Left cardiac atrium (tissue), 4 donors: ENCODE measurements at places on chromosomes 5 and 9.
A peak's percentile ranks its signal among the peaks of the same experiment; 100 is the strongest.

- DNase-seq: peak; percentile 27
These were observed at the start of gene CDKN2A for GRCh38 chr9:21993893-21994555. TSS of gene CDKN2A (minus strand) at chr9:21994392.

GRCh38 chr5:119071561-119071995 lies 691 bp downstream of the DMXL1 start:
- no peak for DNase-seq

DNA sequence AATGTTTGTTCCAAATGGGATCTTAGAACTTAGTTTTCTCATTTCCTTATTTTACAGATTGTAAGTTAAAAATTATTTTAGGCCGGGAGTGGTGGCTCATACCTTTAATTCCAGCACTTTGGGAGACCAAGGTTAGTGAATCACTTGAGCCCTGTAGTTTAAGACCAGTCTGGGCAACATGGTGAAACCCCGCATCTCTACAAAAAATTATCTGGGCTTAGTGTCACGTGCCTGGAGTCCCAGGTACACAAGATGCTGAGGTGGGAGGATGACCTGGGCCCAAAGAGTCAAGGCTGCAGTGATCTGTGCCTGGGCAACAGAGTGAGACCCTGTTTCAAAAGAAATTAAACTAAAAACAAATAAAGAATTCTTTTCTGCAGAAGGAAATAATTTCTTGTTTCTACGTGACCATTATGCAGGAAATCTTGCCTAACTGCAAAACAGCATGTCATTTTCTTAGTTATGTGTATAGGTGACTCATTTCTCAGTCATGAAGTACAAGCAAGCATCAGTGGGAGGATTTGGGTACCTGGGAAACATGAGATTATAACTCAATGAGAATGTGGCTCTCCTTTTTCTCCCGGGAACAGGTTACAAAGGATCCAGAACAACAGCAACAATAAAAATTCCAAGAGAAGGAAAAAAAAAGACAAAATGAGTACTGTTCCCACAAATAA lies 375.1 kb upstream of the ST8SIA4 start:
- no peak for DNase-seq

- no peak for DNase-seq
These were observed 201.2 kb downstream of the GAPVD1 start for GRCh38 chr9:125462861-125463291.

- no peak for DNase-seq
These were observed 29.6 kb upstream of the OTULINL start for GRCh38 chr5:14552017-14552416.

GRCh38 chr5:142929587-142929986 lies 159.4 kb downstream of the ARHGAP26 start:
- peak; percentile 32 for DNase-seq

DNA sequence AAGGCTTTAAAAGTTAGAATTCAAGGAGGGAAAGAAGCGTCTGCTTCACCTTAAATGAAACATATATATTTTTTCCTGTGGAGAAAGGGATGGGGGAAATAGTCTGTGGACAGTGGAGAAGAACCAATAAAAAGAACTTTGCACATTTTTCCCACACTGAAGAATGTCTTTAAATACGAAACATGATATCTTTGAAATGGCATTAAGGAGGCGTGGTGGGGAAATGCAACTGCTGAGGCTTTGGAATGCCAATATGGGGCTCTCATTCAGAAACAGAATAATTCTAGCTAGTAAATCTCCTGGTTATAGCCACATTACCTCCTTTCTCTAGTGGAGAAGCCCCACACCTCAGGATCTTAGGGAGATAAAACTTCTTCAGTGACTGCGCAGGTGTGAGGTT lies 46.8 kb downstream of the TNC start:
- no peak for DNase-seq

DNA sequence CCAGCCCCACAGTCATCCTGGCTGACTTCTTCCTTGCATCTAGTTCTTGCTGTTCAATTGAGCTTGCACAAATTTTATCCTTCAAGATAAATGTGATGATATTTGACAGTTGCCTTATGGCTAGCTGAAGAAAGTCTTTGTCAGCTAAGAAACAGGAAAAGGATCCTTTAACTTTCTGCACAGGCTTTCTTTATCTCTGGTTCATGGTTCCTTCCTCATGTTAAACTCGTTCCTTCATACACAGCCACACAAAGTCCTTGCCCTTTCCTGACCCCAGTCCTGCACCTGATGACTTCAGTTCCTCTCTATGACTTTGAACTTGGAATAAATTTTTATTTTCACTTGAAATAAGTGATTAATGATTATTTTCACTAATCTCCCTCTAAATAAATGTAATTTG lies 132.5 kb upstream of the PRSS3 start:
- no peak for DNase-seq

DNA sequence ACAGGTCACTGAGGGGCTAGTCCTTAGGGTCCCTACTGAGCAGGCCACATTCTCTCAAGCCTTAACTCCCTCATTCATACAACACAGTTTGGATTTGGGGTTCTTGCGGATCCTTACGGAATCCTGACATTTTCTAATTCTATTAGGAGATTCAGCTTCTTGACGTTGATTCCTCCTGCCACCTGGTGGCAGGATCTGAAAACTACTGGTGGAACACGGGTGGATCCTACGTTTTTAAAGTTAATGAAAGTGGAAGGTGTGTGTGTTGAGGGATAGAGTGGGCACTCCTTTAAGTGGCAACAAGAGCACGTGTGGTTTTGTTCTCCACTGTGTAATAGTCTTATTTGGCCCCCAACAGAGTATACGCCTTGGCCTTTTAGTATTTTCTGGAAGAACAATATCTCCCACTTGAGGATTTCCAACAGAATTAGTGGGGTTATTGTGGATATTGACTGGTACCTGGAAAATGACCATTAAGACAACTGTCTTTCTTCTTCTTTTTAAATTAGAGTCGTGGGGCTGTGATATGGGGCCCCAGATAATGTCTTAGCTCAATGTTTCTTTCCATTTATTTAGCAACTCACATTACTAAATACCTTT lies 25.2 kb downstream of the SLC28A3 start:
- DNase-seq: peak; percentile 56

GRCh38 chr9:120756531-120756930 lies 36.7 kb downstream of the FBXW2 start:
- DNase-seq: no peak
